ENCODE measurements at places on chromosomes 2 and 18. TPM values are rescaled to one million over a fixed set of nuclear protein-coding genes. Genes with fewer than 3 reads are reported as not detected.

DES gene
- polyA plus RNA-seq, result 0.07 TPM

GRCh38 chr18:72727776-72728175 lies 140.0 kb downstream of the NETO1 start:
- DNase-seq, result peak; percentile 52

DNA sequence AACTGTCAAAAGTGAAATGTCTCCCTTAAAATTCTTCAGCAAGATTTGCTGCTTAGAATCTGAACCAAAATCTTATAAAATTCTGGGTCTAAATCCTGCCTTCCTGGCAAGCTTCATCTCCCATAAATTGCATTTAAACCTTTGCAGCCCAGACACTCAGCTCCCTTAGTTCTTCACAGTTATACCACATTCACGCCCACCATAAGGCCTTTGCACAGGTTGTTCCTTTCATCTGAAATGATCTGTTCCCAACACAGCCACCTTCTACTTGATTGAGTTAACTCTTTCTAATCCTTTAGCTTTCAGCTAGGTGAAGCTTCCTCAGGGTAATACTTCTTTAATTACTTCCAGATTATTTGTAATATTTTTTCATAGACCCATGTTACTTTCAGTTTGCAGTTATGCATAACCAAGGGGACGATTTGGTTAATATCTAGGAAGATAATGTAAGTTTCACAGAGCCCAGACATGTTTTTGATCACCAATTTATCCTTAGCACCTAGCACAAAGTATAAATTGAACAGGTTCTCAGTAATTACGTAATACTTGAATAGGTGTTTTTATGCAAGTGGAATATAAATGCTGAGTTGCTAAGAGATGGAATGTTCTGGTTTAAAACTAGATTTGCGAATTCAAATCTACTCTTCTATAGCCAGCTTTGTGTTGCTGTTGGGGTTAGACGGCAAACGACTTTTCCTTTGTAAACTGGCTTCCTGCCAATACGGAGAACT lies 779.7 kb upstream of the PKDCC start:
- no peak for DNase-seq

DNA sequence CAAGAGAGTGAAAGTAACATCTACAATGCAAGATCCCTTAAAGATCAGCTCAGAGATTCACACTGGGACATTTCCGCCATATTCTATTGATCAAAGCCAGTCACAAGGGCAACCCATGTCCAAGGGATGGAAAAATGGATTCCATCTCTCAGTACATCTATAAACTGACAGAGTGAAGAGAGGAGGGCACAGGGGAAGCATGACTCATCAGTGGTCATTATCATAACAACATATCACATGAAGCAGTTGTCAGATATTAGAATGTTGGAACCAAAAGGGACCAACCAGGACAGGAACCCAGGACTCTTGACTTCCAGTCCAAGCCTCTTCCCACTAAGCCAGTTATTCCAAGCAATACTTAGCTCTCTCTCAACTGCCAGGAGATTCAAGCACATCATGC lies 54.9 kb upstream of the IGFBP2 start:
- DNase-seq, result no peak

DNA sequence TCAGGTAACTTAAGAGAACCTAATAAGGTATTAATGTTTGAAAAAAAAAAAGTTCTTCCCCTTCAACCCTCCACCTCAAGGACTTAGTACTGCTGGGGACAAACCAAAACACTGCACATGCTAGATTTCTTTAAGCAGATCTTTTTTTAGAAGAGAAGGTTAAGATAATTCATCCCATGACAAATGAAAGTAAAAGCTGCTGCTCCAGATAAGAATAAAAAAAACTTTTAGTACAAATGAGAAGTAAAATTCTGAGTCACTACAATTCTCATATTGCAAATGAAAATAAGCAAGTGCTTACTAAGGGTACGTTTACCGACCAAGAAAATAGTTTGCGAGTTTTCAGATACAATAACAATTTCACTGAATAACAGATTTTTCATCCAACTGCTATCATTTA lies 8.9 kb downstream of the STAM2 start:
- no peak for DNase-seq

- no peak for DNase-seq
These were observed 201.9 kb upstream of the COPS8 start for GRCh38 chr2:236883819-236884218.

CFAP65 gene
- polyA plus RNA-seq, result 0.01 TPM

- DNase-seq, result no peak
These were observed 150.9 kb downstream of the PDE11A start for GRCh38 chr2:177921726-177922125.

FAM161A gene
- polyA plus RNA-seq, result 0.46 TPM

DNA sequence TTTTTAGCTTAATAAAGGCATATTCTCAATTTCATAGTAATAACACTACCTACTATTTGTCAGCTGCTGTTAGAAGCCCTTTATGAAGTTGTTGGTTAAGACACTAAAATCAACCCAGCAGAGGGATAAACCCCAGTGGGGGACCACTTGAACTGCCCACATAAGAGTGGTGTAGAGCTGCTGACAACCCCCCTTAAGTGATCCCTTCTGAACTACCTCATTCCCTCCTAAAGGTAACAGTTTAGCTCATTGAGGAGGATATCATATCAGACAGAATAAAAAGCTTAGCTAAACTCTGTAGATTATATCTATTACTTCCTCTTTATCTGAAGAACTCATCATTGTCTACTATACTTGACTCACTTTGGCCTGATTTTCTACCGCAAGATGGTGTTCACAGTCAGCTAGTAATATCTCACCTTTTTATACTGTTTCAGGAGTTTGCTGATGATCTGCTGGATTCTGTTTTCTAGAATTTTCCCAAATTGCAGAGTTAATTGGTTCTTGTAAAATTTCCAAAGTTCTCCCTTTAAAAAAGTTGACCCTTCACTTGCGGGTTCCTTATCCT lies 16.2 kb downstream of the GALM start:
- DNase-seq, result no peak

DNA sequence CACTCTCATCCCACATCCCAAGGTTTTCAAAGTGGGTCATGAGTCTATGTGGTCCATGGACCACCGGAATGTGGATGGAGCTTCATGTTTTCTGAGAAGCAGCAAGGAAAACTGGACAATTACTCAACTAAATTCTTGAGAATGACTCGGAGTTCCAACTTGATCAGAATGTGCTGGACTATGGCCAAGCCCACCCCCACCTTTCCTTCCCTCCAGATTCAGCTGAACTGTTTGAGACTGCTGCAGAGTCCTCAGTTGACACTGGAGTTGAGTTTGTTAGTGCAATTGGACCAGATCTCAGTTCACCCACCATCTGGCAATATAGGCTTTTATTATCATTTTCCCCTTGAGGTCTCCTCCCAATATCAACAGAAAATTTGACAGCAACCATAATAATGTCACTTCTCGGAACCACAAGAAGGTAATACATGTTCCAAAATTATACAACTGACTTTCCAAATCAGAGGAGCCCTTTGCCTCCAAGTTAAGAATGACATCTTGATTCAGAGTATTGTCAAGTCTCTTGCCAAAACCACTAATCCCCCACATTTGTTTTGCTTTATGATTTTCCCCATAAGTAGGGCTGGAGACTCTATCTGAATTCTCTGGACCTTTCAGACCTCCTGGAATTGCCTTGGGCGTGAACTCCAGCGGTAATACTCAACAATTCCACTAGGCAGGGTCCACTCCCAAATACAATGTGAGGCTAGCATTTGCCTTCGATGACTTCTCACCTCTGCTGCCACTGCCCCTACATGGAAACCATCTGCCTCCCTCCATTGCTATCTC lies 8.8 kb downstream of the COL4A4 start:
- no peak for DNase-seq

DNA sequence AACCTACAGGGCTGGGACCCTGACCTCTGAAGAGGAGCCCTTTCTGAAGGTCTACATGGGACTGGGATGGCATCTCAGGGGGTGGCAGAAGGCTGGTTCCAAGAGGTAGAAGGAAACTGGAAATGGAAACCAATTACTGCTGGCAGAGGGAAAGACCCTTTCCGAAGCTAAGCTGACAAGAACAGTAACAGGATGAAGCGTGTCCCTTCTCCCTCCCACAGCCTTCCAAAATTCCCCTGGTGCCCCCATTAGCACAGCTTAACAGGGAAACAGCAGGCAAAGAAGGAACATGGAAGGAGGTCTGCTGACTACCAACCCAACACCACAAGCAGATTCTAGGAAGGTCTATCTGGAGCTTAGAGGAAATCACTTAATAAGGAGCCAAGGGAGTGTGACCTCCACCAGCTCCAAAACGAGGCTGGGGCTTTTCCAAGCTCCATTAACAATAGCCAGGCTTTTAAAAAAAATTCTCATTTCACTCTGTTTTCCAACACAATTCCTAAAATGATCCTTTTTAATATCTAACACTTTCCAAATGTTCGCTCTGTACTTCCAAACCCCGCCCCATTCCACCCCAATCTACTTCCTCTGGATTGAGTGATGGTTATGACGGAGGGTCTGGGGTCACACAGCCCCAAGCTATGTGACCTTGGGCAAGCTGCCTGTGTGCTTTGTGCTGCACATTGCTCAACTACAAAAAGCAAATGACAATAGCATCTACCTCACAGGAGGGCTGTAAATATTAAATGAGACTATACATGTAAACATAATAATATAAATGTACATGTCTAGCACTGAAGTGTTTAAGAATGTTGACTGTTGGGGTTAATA lies 55.2 kb downstream of the STK39 start:
- DNase-seq, result no peak

DNA sequence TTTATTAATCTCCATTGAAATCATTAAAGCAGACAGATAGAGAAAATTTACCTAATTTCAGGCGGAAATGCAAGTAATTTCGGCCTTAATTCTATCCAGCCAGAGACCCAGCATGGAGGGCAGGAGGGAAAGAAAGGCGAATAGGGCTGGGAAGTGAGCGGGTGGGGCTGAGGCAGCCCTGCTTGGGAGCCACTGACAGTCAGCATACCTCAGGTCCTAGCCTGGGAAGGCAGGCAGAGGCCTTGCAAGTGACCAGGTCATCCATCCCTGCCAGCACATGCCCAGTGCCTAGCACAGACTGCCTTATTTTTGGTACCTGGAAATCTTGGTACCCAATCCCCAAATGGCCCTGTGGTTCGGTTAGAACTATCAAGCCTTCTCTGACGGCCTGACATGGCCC lies 1.5 kb downstream of the GDF7 start:
- no peak for DNase-seq

TNS1 gene
- polyA plus RNA-seq, result 0.46 TPM

POMC gene
- polyA plus RNA-seq, result not detected

- DNase-seq, result no peak
These were observed 8.3 kb downstream of the KCNF1 start for GRCh38 chr2:10919771-10920621.

DNA sequence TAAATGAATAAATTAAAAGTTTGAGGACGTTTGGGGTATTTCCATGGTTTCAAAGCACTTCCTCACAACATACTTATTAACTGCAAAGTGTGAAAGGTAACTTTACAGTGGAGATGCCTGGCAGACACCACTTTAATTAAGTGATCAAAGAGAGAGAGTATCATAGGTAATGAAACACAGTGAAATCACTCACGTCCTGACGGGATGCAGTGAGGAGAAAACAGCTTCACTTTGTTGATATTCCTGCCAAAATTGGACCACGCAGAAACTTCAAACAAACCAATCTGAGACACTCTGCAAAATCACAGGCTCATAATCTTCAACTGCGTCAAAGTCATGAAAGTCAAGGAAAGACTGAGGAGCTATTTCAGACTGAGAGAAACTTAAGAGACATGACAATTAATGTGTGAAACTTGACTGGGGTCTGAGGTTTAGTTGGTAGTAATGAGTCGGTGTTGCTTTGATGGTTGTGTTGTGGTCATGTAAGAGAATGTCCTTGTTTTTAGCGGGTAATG lies 66.0 kb upstream of the ITGB6 start:
- DNase-seq, result no peak

DNA sequence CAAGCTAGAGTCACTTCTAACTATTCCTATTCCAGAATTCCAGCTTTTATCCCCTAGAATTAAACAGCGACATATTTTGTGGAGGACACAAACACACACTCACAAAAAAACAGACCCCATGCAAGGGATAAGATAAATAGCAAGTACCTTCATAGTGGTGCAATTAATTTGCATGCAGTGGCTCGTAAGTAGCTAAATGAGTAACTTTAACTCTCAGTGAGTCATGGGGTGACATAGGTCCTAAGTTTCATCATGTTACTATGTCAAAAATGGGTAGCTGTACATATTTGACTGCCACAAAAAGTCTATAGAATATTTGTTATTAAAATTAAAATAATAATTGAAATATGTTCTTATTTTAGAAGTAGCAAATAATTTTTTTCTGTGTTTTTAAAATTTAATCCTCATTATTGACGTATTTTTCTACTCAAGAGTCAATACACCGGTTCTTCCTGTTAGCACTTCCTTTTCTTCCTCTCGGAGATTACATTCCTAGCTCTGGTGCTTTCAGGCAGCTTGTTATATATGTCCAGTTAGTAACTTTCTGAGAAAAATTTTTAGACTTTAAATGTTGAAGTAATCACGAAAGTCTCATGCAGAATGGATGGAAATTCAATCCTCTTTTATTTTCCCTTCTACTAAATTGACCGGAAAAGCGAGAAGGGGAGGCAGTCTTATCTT lies 247.0 kb downstream of the KCNH7 start:
- no peak for DNase-seq

- DNase-seq, result no peak
These were observed 26.6 kb downstream of the PTRHD1 start for GRCh38 chr2:24766609-24767008.

DNA sequence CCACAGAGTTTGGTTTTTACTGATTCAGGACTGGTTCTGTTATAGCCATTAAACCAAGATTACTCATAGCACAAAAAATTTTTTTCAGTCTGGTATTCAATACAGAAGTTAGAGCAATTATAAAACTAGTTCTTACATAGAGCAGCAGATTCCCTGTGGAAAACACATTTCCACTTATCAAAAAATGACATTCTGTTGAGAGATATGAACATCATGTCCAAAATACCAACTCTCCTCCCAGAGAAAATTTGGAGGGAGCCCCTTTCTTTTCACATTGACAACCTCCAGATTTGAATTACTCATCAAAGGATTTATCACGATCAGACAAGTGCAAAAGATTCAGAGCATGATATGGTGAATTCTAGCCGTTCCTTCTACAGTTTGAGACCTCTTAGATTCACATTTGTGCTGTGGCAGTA lies 126.8 kb upstream of the SERPINE2 start:
- peak; percentile 22 for DNase-seq

PLA2R1 gene
- polyA plus RNA-seq, result 5.3 TPM

TAF4B gene
- polyA plus RNA-seq, result 3.4 TPM
